Ovary (tissue), 10 donors: ENCODE measurements at places on chromosomes 11 and 22. TPM values are rescaled to one million over a fixed set of nuclear protein-coding genes. Genes with fewer than 3 reads are reported as not detected.

DNA sequence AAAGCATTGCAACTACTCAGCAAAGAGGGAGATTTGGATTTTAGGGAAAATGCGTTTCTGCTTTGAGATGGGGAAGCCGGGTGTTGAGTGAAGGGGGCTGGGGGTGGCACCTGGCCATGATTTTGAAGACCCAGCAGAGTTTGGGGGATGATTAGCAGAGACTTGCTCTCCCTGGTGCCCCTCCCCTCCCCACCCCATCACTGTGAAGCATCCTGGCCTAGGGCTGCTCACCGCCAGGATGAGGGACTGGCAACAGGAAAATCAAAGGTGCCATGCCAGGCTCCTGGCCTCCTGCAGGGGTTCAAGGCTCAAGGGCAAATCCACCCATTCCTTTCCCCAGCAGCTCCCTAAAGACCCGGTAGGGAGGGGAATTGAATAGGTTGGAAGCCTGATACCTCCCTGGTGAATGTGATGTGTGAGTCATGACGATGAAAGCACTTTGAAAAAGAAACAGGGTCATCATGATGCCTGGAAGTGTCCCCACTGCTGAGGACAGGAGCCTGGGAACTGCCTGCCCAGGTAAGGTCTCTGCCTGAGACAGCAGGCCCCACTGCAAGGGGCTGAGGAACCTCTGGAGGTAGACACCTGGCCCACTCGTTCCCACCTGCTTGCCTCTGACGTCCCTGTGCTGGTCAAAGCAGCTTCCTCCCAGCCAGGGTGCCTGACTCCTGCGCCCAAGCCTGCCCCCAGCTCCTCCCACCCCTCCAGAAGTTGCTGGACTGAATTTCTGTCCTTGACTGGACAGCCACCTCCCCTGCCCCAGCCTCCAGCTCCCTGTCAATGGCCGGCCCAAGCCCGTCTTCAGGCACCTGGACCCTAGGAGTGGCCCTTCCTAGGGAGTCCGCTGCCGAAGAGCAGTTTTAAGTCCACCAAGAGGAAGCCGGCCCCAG lies 1.7 kb downstream of the CHST1 start:
- DNase-seq, result peak; percentile 31

DNA sequence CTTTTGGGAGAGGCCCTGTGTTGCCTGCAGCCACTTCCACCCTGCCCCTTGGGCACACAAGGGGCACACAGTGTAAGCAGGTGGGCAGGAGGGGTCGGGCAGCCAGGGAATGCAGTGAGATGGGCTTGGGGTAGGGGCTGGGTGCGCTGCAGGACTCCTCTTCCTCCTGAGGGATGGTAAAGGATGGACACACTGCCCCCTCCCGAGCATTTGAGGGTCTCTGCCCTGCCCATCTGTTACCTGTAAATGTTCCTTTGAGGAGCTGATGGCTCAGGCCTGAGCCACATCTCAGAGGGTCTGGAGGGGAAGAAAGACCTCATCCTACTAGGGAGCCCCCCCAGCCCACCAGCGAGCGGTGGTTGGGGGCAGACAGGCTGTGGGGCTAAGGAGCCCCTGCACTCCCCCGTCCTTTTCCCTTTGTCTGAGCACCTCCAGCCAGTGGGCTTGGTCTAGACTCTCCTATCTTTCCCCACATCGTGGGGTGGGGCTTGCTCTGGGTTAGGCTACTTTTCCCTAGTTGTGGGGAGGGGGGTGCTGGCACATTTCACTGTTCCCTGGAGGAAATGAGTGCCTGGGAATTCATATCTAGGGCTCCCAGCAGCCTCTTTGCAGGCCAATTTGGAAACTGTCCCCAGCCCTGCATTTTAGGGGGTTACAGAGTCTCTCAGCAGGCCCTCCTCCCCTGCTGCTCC lies 1.7 kb upstream of the TSSC4 start:
- peak; percentile 46 for DNase-seq

DNA sequence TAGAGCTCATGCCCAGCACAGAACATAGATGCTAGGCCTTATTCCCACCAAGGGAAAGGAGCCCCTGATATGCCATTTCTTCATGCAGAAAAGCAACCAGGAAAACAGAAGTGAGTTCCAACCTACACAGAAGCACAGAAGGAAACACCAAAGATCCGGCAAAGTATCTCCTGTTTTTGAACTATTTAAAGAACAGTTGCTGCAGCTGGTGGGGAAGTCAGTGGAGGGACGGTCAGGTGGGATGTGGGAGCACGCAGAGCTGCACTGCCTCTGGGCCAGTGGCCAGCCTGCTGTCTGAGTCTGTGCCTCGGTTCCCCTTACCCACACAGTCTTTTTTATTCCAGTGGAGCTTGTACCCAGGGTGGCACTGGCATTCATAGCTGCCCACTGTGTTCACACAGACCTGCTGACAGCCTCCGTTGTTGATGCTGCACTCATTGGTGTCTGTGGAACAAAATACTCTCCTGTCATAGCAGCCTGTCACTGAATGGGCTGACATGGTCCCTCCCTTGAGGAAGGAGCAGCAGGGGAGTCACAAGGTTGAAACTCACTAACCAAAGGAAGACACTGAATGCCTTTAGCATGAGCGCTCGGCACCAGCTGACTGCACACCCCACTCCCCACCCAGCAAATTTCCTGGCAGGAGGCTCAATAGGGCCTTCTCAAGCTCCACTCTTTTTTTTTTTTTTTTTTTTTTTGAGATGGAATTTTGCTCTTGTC lies 37.9 kb downstream of the SCUBE2 start:
- no peak for DNase-seq

DNA sequence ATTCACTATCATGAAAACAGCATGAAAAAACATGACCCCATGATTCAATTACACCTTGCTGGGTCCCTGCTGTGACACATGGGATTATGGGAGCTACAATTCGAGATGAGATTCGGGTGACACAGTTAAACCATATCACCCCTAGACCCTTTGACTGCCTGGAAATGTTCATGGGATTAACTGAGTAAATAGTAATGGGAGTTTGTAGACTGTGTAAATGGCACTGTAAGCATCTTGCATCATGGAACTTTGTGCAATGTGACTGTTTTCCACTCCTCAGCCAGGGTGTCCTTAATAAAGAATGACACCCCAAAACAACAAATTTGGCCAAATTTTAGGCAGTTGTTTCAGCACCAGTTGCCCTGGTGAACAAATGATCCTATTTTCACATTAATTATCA lies 7.9 kb upstream of the SLC22A25 start:
- DNase-seq, result no peak

DNA sequence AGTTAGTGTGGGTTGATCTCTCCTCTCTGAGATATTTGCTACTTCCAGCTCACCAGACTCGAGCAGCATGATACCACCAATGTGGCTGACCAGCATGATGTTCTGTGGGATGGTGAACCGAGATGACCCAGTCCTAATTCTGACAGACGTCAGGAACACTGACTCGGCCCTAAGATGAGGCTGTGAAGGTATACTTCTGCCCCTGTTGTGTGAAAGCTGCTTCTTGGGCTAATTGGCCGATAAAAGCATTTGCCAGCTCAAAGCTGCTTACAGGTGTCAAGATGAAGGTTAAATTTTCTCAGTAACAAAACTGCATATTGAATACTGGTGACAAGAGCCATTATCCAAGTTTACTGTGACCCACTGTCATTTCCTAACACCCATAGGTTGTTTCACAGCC lies 151.4 kb downstream of the BRD1 start:
- DNase-seq, result no peak

- DNase-seq, result no peak
Measured at GRCh38 chr11:101031713-101032112, 97.9 kb downstream of the PGR start.

DNA sequence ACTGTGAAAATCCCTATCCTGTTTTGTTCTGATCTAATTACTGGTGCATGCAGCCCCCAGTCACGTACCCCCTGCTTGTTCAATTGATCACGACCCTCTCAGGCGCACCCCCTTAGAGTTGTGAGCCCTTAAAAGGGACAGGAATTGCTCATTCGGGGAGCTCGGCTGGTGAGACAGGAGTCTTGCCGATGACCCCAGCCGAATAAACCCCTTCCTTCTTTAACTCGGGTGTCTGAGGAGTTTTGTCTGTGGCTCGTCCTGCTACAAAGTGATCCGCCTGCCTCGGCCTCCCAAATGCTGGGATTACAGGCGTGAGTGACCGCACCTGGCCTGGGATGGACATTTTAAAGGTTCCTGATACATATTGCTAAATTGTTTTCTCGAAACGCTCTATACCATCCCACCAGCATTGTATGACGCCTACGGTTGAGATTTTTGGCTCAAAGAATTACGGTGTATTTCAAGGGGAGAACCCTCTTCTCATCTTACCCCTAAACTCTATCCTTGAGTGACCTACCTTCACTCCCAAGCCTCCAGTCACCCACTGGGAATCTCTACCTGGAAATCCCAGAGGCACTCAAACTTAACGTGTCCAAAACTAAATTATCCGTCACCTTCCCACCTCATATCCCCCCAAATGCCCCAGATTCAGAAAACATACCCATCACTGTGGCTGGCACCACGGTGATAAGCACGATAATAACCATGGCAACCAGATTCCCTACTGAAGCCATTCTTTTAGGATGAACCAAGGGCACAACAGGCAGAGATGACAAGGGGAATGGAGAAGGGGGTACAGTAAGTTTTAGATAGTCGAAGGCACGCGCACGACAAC lies 789 bp upstream of the POLA2 start:
- peak; percentile 32 for DNase-seq

GRCh38 chr11:120169981-120170698 lies 32.2 kb upstream of the TRIM29 start:
- DNase-seq, result no peak

- peak; percentile 79 for DNase-seq
Measured at GRCh38 chr11:2812371-2812991, 73.1 kb downstream of the CDKN1C start.

- DNase-seq, result no peak
Measured at GRCh38 chr22:23556026-23556620, 24.0 kb downstream of the IGLL1 start.

- no peak for DNase-seq
Measured at GRCh38 chr11:10197091-10197490, 96.9 kb downstream of the SBF2 start.

GRCh38 chr11:30411383-30411782 lies 88.5 kb downstream of the ARL14EP start:
- DNase-seq, result no peak

DNA sequence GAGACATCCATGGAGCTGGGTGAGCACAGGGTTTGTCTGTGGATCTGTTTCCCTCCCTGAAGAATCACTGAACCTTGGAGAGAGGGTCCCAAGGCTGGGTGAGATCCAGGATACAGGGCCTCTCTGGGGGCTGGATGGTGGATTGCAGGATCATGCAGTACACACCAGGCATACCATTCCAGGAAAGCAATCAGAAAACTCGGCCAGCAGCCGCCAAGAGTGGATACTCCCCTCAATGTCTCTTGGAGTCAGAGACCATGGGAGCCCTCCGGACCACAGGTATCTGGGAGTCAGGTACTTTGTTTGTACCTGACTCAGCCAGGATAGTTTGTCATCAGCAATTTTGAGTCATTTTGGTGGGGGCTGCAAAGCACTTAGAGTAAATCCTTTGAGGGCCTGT lies 14.6 kb upstream of the SYT13 start:
- no peak for DNase-seq

GRCh38 chr22:28116219-28116673 lies 197.2 kb upstream of the PITPNB start:
- DNase-seq, result peak; percentile 42

GRCh38 chr11:36224209-36224882 lies 64.9 kb downstream of the COMMD9 start:
- no peak for DNase-seq

GRCh38 chr11:126135235-126136176 lies 72.8 kb upstream of the CDON start:
- DNase-seq, result peak; percentile 43

GRCh38 chr11:72813740-72814285 lies 398 bp upstream of the ATG16L2 start:
- DNase-seq, result no peak

DNA sequence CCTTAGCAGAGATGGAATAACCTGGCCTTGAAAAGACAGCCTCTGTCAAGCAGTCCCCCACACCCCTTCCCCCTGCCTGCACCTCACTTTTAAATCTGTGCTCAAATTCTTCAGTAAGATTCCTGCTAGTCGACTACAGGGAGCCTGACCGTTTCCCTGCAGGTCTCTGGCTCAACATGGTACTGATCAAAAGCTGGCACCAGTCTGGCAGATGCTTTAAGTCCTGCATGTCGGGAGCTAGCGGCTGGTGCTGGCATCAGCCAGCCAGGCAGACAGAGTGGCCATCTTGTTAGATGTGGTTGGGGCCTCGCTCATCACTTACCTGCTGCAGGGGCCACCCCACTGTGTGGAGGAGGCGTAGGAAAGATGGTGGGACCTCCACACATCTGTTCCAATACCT lies 204.4 kb upstream of the SORL1-AS1 start:
- DNase-seq, result no peak

DNA sequence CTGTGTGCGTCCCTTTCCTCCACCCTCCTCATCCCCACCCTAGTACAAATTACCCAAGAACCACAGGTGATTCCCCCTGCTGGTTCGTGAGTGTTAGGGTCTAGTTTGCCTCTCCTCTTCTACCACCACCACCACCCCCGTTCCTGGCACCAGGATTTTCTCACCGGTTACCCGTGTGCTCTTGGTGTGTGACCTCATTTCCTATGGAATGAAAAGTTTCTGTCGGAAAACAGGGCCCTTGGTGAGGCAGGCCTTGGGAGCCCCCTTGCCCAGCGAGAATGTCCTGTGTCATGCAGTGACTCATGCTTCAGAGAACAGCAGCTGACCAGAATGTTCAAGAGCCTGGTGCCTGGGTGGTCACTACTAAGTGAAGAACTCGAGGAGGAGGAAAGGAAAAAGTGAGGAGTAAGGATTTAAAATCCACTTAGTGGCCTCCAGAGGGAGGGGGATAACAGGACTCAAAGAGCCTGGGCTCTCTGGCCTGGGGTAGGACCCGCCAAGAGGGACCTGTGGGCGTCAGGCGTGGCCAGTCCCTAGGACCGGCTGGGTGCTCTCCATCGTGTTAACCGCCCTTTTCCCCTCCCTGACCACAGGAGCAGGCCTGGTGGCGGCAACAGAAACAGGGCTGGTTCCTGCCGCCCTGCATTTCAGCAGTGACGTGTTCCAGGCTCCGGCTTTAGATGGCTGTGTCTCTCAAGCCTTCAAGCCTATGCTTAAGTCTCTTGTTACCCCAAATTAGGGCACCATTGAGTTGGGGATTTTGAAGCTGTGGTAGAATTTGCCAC lies 30.2 kb downstream of the C22orf31 start:
- peak; percentile 78 for DNase-seq

- DNase-seq, result no peak
Measured at GRCh38 chr11:46890665-46891064, 27.7 kb downstream of the LRP4 start.

- DNase-seq, result peak; percentile 81
Measured at GRCh38 chr11:61695917-61696316, 15.7 kb downstream of the DAGLA start.

- no peak for DNase-seq
Measured at GRCh38 chr11:34250732-34251588, 106.8 kb downstream of the ABTB2 start.

- no peak for DNase-seq
Measured at GRCh38 chr11:8339592-8340022, 75.9 kb upstream of the LMO1 start.

MIAT gene
- total RNA-seq, result 0.85 TPM

PGA4 gene
- total RNA-seq, result 9.3 TPM

MS4A4E gene
- total RNA-seq, result 1.00 TPM

TBX10 gene
- not detected for total RNA-seq

HBD gene
- total RNA-seq, result 3.2 TPM

CCDC73 gene
- total RNA-seq, result 1.6 TPM

KCNJ1 gene
- total RNA-seq, result not detected

C11orf86 gene
- total RNA-seq, result 2.6 TPM

CBLIF gene
- total RNA-seq, result not detected

LMNTD2 gene
- 1.0 TPM for total RNA-seq

TMPRSS6 gene
- not detected for total RNA-seq

KCTD17 gene
- total RNA-seq, result 28.7 TPM

RFPL1 gene
- total RNA-seq, result not detected

PARVA gene
- total RNA-seq, result 52.1 TPM

FEN1 gene
- total RNA-seq, result 3.7 TPM

OR52N4 gene
- total RNA-seq, result not detected
